ENCODE measurements at places on chromosomes 2 and 18.

DNA sequence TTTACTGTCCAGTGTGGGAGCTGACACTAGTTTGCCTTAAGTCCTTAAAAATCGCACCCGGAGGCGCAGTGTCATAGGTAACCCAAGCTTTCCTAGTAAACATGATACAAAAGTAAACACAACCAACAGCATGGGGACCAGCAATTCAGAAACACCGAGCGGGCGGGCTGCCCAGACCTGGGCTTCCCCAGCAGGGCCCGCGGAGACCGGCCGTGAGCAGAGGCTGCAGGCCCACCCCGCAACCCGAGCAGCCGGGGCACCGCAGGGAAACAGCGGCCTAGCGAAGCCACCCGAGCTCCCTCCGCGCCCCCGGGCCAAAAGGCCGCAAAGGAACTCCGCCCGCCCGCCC is 296 bp downstream of the TTC21B start:
- DNase-seq = no peak

- DNase-seq = no peak
These were observed 10.2 kb downstream of the RSAD2 start for GRCh38 chr2:6887751-6888192.

DNA sequence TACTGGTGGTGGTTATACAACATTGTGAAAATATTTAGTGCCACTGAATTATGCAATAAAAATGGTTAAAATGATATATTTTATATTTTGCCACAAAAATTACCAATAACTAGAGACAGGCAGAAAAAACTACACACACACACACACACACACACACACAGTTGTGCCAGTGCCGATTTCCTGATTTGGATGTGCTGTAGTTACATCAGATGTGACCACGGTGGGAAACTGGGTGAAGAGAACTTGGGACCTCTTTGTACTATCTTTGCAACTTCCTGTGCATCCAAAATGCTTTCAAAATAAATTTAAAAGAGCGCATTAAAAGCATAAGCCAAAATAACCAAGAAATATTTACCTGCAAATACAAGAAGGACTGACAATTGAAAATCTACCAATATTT is 61.6 kb upstream of the CCBE1 start:
- no peak for DNase-seq

DNA sequence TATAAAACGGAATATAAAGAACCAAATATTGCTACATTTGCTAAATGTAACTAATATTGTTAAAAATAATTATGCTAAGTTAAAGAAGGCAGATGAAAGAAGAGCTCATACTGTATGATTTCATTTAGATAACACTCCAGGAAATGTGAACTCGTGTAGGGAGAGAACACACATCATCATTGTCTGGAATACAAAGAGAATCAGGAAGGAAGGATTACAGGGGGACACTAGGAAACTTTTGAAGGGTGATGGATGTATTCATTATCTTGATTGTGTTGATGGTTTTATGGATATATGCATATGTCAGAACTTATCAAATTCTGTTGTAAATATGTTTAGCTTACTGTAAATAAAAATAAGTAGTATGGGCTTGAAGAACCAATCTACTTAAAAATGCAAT is 104.1 kb upstream of the TRIB2 start:
- no peak for DNase-seq

DNA sequence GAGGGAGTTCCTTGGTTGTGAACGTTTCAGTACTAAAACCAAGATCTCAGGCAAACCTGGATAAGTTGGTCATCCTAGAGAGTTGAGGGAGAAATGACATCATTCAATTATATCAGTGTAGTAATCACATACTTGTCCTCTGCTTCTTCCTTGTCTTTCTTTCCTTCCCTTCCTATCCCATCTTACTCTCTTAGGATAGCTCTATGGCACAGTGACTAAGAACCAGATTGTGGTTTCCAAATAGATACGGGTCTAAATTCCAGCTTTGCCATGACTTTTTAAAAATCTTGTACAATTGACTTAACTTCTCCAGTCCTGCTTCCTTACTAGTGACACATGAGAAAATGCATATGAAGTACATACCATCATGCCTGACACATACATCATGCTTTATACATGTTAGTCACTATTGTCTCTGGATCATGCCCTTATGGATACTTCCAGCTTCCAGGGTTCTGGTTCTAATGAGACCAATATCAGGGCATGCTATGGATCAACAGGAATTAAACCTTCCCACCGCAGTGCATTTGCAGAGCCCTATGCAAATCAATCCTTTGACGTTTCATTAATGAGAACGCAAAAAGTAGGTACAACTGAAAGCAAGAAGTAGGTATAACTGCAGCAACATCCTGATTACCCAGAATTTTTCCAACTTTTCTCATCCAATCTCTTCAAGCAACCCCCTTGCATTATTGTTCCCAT is 168.0 kb upstream of the KLF7 start:
- DNase-seq = no peak
